ENCODE measurements at places on chromosomes 7 and 10.

DNA sequence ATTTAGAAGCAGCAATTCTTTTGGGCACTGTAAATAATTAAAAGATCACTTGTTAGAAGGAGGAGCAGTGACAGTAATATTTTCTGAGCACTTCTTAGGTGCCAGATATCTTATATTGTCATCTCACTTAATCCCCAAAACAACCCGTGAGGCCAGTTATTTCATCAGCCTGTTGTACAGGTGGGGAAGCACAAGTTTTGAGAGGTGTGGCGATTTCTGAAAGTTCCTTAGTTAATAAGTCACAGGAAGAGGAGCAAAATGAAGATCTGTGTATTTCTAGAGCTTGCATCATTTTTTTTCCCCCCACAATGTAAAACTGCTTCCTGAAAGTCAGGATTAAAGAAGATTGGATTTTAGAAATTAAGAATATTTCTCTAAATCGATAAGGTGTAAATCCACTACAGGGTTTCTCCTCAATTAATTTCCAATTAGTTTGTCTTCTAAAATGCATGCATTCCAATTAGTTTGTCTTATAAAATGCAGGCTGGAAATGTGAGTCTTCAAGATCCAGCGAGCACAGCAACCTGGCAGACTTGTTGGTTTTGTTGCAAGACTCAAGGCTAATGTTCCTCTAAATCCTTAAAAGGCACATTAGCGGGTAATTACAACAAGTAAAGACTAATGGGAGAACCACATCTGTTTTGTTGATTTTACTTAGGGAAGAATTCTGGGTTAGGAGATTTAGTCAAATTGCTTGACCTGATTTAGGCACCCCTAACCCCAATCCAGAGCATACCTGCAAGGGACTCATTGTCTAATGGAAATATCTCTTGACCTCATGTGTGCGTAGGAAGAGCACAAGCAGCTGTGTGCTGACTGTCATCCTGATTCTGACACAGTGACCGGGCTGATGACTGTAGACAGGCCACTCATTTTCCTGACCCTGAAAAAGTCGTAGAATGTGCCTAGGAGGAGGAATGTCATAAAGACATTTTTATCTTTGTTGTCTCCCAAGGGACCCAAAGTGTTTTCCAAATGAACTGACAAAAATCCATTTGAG, 272.0 kb downstream of the BAMBI start:
- no peak for DNase-seq

DNA sequence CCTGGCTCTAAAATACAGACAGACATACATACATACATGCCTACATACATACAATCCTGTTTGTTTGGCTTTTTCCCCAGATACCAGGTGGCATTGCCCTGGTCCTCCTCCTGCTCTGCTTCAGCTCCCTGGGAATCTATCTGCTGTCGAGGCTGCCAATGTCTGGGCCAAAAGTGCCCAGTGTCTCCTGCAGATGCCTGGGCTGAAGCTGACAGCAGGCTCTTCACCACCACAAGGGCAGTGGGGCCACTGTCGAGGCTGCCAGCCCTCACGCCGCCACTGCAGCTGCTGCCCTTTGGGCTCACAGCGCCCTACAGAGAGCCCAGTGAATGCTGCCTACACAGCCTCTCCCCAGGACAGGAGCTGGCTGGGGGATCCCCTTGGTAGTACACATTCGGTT, 18.0 kb upstream of the STN1 start:
- no peak for DNase-seq

DNA sequence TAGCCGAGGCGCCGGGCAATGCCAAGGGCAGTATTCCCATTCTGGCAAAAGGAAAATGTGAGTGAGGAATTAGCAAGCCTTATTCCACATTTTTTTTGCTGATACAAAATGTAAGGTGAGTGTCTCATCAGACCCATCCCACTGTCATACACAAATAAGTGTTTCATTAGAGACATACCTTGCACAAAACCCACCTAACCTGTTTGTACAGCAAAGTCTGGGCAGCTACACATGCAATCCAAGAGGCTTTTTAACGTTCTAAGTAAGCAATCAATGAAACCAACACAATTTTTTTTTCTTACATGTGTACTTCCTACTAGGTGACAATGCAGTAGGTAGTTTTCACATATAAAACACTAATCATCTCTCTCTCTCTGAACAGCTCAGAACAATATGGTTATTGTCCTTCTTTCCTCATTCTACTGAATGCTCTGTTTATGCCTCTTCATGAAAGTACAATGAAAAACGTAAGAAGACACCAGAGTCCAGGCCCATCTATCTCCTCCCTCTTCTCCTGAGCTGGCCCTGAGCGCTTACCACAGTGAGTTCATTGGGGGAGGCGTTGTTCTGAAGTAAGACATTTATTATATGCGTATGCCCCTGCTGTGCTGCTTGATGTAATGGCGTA, 217.2 kb downstream of the ANK3 start:
- DNase-seq: no peak

DNA sequence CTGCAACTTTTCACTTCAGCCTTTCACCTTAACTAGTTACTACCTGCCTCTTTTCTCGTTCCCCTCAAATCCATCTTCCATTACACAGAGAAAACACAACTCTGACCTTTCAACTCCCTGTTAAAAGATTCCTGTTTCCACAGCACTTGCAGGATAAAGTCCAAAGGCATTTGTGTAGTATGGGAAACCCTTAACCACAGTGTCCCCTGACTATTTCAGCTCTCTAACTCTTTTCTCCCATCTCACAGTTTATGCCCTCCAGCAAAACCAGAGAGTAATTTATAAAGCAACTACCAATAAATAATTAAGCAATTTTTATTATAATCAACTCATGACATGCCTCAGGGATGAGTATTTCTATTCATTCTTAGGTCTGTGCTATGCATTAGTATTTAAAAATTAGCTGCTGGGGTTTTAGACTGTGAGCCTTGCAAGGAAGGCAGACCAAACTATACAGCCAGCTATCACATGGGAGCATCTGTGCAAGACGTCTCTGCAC, 51.0 kb downstream of the COL1A2 start:
- no peak for DNase-seq

- DNase-seq: no peak
These were observed 2.1 kb upstream of the MBL2 start for GRCh38 chr10:52774600-52775106.

GRCh38 chr7:44565795-44566559, 7.7 kb downstream of the DDX56 start:
- no peak for DNase-seq

DNA sequence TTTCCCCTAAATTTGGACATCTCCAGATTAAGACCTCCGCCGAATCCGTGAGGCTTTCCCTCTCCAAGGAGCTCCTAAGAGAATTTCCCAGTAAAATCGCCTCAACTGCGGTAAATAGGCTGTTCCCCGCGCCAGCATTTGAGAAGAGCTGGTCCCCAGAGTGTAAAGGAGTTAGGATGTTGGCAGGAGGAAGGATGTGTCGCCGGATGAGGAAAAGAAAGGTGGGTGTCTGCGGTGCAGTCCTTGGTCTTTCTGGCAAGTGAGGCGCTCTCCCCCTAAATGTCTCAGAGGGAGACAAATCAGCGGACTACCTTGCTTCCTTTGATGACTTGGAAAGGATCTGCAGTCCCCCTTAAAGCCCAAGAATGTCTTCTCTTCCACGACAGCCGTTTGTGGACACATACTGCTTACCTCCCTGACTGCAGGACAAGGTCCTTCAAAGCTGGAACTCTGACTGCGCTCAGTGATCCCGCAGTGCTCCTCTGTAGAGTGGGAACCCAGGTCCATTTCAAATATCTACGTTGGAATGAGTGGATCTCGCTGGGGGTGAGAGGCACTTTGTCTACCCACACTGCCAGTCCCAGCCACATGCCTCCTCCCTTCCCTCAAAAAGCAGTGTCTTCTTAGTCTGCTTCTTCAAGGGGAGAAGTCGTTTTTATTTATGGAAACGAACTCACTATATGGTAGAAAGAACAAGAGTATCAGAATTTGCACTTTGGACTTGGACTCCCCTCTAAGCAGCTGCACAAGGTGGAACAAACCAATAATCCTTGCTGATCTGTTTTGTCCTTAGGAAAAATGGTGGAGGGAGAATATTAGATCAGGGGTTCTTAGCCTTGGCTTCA, 1.1 kb upstream of the DLG5 start:
- DNase-seq: no peak

GRCh38 chr7:149104214-149104613, 13.7 kb upstream of the ZNF786 start:
- DNase-seq: no peak

All from effector memory CD4-positive, alpha-beta T cell (primary cell).